DND-41 (cell line): ENCODE measurements at places on chromosomes 2 and 18.

GRCh38 chr2:24330161-24330560, 30.2 kb downstream of the ITSN2 start:
- DNase-seq = no peak

GRCh38 chr2:126736133-126736874, 80.3 kb downstream of the GYPC start:
- DNase-seq = no peak

DNA sequence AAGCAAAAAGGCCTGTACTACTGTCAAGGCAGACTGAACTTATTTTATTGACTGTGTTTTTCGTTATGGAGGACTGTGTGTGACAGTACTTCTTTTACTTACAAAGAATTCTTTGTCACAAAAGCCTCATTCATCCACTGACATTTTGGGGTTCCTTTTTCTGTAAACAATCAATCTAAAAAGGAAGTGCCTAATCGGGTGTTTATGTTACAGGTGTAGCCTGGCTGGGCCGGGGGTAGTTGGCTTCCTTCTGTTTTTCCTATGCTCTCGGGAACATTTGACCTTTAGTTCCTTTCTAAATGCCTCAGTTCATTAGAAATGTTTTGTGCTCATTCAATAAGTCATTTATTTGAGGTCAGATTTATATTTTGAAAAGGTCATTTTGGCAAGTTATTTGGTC, 8.3 kb downstream of the ZCCHC2 start:
- DNase-seq = no peak

DNA sequence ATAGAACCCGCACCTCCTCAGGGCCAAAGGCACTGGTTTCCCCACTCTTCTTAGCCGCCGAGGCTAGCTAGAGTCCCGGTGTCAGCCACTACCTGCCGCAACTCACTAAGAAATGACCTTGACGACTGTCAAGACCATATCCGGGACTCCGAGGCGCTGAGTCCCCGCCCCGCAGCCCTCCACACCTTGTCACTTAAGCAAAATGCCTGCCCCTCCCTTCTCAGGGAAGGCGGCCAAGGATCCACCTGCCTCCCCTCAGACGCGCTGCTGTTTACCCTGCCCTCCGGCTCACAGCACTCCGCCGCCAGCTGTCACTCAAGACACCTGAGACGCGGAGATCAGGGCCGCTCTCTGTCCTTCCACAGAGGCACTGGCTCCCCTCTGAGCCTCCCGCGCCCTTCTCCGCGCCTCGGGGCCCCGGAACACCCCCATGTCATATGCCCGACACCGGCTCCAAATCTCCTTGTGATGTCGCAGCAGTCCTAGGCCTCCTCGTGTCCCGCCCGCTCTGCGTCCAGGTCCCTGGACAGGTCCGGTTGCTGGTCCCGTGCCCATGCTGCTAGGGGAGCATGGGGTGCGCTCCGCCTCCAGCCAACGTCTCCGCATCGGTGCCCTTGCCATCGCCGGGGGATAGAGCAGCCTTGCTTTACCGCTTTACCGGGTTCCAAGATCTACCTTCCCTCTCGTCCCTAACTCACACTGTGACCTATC, 32.5 kb upstream of the REG3G start:
- DNase-seq = no peak

DNA sequence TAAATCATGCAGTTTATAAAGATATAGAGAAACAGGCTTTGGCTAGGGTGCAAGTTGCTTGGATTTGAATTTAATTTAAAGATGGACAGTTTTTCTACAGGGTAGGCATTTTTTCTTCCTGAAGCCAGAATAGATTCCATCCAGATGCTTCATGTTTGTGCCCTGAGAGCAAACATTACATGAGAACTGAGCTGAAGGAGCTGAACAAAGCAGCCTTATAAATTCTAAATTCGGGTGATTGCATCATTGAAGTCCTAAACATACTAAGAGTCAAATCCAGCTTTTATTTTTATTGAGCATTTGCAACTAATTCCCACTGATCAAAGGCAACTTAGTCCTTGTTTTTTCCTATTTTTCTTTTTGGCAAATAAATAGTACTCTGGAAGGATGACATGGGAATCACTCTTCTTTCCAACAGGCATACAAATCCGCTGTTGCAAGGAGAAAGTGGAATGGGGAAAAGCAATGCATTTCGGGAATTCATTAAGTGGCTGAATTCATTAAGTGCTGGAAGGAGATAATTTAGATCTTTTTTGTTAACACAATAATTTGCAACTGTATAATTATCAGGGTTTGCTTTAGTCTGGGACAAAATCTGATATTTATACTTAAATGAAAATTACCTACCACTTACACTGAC, 828.0 kb downstream of the SLC4A3 start:
- no peak for DNase-seq
